ENCODE measurements at places on chromosomes 1 and 21.

GRCh38 chr1:208085655-208086515 is 158.3 kb downstream of the PLXNA2 start:
- no peak for DNase-seq

DNA sequence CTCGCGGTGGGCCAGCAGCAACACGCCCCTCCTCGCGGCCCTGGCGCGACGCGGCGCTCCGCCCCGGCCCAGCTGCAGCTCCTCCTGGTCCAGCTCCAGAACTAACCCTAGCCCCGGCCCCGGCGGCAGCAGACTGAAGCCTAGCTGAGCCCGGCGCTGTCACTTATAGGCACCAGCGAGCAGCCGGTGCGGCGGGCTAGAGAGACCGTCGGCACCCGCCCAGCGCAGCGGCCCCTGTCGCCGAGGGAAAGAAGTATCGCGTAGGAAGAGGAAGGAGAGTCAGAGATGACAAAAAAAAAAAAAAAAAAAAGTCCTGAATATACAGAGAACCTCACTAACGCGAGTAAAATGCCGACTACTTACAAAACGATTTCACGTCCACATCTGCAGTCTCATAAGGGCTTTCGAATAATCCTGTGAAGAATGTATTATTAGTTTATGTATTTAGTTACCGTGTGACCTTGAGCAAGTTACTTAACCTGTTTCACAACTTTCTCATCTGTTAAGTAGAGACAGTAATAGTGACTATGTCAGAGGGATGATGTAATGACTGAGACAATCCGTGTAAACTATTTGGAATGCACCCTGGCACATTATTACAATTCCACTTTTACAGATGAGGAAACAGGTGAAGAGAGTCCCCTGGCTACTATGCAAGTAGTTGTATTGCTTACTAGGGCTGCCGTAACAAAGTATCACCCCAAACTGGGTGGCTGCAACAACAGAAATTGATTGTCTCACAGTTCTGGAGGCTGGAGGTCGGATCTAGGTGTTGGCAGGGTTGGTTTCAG is at the start of gene SLC9A1:
Gene SLC9A1 (minus strand): TSS at position 135 of the 791 bp plus-strand sequence. CDS start 791 bp downstream, outside the sequence.
- peak; percentile 91 for DNase-seq

DNA sequence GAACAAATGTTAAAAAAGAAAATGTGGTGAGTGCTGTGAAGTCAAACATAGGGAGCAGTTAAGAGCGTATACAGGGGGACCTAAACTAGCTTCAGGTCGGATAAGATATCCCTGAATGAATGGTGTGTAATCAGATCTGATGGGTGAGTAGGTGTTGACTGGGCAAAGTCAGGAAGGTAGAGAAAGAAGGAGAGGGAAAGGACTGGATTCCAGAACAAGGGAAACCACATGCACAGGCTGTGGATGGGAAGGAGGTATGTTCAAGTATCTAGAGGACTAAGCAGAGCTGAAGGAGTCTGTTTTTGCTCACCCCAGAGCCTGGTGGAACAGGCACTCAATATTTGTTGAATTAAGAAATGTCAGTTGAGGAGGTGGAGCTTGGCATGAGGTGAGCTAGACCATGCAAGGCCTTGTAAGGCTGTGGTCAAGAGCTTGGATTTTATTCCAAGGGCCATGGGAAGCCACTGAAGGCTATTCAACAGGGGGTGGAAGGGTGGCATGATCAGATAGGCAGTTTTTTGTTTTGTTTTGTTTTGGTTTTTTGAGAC is 27.4 kb downstream of the MAP7D1 start:
- no peak for DNase-seq

- no peak for DNase-seq
Observed at GRCh38 chr21:42387164-42387563, 8.7 kb downstream of the TMPRSS3 start.

- DNase-seq, result no peak
Observed at GRCh38 chr1:2135441-2135841, 59.1 kb downstream of the FAAP20 start.

GRCh38 chr1:84525779-84526178 is 19.4 kb upstream of the GNG5 start:
- DNase-seq, result no peak

DNA sequence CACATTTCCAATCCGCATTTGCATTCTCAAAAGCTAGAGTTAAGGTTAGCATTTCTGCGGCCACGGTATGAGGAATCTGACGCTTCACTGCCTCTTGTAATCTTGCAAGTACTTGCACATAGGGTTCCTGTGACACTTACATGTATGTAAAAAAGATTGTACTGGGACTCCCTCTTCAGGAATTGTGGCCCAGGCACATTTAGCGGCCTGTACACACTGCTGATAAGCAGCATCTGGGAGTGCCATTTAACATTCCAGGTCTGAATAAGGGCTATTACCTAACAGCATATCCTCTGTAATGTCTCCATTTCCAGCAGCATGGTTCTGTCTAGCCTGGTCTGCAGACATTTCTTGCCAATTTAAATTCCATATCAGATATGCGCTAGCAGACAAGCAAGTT is 75.7 kb downstream of the AXDND1 start:
- no peak for DNase-seq

DNA sequence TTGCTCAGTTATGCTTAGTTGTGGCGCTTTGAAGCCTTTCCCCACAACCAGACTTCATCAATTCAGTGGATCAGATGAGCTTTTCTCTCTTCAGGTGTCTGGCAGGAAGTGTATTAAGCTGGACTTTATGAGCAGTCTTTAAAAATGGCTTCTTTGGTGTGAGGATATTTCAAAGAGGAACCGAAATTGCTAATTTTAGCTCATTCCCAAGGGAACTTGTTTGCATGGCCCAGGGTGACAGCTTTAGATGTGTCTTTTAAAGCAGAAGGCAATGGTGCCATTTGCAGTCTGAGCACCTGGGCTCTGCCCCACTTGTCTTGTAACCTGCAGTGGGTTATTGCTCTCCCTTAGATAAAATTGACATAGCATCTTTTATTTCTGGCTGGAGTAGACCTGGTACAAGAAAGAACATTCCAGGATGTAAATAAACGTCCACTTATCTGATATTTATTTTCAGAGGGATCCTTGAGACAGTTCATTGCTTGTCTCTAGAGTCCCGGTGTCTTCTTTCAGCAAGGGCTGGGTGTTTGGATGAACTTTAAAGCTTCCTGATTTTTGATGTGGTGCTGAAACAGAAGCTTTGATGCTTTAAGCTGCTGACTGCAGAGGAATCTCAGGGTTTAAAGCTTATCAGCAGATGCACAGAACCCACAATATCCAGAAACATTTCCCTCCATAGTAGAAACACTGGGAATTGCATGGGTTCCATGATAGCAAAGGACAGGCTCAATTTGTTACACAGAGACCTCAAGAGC is 241.7 kb downstream of the ADGRL2 start:
- DNase-seq, result no peak

DNA sequence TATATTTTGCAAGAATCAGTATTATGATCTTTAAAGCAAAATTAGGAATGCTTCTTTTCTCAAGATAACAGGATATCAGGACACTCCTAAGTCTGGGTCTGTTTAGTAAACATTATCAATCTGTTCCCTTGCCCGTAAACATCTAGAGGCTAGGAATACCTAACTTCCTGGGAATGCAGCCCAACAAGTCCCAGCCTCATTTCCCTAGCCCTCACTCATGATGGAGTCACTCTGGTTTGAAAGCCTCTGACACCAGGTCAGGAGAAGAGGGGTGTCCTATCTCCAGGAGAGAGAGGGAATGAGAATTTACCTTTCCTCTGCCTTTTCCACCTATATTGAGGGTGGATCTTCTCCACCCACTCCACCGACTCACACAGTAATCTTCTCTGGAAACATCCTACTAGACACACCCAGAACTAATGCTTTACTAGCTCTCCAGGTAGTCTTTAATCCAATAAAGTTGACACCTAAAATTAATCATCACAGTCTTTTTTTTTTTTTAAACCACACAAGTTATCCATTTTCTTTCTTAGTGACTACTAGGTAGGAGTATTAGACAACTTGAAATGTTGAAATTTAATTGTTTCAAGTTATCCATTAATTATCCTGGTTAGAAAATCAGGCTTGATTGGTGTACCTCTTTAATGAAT is 659.3 kb downstream of the USP25 start:
- DNase-seq, result no peak

- DNase-seq, result no peak
Observed at GRCh38 chr1:61501971-61502916, 222.7 kb downstream of the TM2D1 start.

DNA sequence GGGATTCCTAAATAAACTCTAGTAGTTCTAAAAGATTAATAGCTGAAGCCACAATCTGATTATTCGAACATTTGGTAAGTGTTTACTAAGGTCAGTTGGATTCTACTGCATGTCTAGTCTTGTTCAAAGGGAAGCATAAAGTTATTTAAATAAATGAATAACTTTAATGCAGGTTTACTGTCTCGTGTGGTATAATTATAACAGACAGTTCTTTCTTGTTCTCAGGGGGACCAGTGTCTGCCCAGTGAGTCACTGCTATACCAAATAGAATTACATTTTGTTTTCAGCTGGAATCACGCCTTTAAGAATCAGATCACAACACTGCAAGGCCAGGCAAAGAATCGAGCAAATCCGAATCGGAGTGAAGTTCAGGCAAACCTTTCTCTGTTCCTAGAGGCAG is 45.1 kb downstream of the SMG7 start:
- no peak for DNase-seq
